AG08395 (cell line): ENCODE measurements at places on chromosomes 2 and 18.

DNA sequence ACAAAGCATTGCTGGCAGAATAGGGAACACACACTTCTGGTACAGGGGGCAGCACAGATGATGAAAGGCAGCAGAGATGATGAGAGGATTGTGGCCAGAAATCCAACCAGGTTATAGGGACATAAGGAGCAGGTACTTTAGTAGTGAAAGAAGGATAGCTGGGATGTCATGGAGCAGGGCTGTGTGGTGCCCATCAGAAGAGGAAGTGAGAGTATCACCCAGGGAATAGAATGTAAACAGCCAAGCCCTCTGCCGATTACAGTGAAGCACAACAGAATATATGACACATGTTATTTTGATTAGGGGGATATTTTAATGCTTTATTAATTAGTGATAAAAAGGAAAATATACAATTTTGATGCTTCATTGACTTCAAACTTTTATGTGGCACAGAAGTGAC, 883.4 kb upstream of the CDH2 start:
- no peak for DNase-seq

GRCh38 chr18:12803069-12803936, 80.7 kb downstream of the PTPN2 start:
- DNase-seq = no peak

- DNase-seq = no peak
Observed at GRCh38 chr2:57677296-57677695, 369.3 kb upstream of the VRK2 start.

DNA sequence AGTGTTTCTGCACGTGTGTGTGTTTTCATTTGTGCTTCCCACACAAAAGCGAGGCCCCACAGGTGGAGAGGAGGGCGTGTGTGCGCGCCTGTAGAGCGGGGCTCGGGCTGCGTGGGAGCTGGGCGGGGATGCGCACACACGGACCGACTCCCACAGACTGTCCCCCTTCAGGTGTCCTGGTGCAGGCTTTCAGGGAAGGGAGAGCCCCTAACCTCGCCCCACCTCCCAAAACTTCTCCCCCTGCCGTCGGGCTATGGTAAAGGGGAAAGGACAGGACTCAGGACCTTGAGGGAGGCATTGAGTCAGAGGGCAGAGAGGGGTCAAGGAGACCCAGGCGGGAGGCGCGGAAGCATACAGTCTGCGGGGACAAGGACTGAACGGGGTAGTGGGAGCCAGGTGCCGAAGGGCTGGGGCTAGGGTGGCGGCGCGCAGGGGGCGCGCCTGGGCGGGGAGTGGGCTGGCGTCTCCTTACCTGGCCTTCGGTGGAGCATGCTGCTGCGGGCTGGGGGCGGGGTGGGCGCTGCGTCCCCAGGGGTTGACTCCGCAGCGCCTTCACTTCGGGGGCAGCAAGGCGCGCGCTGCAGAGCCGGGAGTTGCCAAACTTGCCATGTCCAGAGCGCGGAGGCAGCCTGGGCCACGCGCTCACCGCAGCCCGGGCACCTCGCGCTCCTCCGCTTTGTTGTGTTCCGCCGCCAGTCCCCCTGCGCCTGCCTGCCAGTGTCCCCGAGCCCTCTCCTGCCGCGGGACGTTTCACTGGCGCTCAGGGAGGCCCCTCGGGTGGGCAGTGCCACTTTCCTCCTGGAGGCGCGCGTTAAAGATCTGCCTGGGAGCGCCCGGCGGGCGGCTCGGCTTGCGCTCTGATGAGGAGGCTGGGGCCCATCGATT, 302.0 kb downstream of the NCKAP5 start:
- DNase-seq = no peak

GRCh38 chr2:176733698-176734430, 464.6 kb downstream of the MTX2 start:
- no peak for DNase-seq

DNA sequence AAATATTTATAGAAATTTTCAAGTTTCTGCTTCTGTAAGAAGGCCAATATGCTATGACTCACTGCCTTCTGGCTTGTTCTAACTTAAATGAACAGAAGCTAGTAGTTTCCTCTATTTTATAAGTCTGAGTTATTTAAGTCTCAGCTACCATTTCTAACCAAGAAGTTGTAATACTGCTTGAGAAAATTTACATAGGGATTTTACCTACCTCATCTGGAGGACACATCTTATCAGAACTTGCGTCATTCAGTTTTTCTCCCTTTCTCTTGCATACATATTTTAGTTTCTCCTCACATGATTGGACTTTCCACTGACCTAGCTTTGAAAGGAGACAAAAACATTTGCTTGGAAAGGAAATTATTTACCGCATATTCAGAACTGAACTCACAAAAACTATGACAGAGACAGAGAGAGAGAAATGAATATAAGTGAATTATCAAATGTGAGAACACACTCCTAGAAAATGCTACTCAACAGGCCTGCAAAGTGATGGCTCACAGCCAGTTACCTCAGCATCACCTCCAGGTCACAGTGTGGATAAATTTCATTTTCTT, 81.1 kb upstream of the CD302 start:
- peak; percentile 37 for DNase-seq

- DNase-seq = no peak
Observed at GRCh38 chr2:184304006-184304405, 294.3 kb upstream of the ZNF804A start.

DNA sequence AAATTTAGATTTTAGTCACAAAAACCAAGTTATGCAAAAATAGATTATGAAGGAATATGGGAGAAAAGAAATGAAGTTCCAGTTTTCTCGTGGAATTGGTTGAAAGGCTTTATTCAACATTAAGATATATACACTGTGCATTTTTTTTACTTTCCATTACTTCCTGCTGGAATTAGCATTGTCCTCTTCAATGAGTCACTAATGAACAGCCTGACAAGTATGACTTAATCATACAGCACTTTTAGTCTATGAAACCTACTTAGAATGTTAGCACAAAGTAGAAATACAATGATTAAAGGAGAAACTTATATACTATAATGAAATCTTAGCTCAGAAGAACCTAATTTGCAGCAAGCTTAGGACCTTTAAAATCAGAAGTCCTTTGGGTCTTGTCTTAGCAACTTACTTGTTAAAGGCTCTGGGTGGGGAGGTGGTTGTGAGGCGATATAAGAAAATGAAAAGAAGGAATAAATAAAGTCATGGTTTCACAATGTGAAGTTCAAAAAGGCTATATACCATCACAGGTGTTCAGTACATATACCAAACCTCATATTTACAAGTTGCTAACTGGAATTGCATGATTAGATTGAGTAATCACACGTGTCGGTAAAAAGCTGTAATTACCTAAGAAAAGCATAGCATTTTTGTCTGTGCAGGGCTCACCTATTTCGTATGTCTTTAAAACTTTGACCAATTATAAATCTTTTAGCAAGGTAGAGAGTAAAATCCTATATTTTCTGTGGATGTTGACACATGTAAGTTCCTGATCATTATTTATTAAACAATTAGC, 236.8 kb downstream of the CAMKMT start:
- no peak for DNase-seq

GRCh38 chr2:71502941-71503738, 49.8 kb downstream of the DYSF start:
- DNase-seq = no peak

DNA sequence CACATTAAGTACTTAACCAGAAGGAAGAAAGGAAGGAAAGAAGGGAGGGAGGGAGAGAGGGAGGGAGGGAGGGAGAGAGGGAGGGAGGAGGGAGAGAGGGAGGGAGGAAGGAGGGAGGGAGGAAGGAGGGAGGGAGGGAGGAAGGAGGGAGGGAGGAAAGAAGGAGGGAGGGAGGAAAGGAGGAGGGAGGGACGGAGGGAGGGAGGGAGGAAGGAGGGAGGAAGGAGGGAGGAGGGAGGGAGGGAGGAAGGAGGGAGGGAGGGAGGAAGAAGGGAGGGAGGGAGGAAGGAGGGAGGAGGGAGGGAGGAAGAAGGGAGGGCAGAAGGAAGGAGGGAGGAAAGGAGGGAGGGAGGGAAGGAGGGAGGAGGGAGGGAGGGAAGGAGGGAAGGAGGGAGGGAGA, 363.3 kb downstream of the MBD2 start:
- no peak for DNase-seq

- no peak for DNase-seq
Observed at GRCh38 chr2:218354850-218355443, 1.7 kb upstream of the CATIP start.

GRCh38 chr2:136534811-136535210, 230.5 kb upstream of the THSD7B start:
- no peak for DNase-seq

GRCh38 chr18:58290116-58290695, 246.2 kb downstream of the NEDD4L start:
- no peak for DNase-seq

DNA sequence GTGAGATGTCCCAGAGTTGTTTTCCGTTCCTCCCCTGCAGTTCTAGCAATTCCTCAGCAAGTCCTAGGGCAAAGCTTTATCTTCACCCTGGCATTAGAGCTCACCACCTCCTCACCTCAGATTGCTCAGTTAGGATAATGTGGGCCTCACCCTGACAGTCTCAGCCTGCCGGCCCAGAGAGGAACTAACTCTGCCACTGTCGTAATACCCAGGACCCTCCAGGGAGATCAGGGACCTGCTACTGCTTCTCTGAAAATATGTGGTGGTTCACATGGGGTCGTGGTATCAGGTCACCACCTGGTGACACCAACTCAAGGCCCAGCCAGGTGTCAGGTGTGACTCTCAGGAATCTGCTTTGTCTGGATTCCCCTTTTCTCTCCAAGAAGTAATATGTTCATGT, 120.7 kb downstream of the FEZ2 start:
- no peak for DNase-seq

DNA sequence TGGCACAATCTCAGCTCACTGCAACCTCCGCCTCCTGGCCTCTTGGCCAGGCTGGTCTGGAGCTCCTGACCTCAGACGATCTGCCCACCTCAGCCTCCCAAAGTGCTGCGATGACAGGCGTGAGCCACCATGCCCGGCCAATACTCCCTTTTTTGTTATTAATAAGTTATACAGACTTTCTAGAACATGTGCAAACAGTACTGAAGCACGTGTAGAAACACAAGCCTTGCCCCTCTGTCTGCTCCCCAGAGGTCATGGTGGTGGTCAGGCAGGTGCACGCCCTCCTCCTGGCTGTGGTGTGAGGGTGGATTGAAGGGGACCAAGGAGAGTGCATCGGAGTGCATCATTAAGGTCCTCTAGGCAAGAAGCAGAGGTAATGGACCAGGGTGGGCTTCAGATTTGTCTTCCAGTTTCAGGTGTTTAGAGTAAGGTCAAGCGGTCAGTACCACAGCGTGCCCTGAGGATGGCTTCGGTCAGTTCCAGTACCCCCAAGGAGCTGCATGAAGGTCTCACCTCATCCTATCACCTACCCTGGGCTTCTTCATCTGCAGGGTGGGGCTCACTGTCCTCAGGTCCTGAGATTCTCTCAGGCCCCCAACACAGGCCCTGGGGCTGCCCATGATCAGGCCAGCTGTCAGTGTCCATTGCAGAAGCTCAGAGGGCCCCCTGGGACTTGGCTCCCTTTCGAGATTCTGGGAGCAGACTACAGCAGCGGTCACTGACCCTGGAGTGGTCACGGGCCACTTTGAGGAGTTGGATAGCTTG, 124.3 kb downstream of the GLI2 start:
- DNase-seq = no peak

DNA sequence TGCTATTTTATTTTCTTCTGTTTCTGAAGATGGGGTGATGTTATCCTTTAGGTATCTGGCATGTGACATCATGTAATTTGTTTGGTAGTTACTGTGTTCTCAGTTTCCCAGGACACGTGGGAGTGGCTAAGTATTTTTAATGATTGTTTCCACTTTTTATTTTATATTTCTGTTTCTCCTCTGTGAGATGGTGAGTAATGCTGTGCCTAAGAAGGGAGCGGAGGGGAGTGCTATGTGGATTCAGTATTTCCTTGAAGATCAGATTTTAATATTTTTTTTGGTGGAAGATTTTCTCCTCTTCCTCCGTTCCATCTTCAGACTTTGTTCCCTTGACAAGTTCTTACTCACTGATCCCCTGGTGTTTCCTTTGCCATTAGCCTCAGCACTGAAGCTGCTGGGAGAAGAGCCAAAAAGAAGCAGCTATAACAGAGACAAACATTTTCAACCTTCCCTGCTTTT, 180.0 kb upstream of the MMADHC start:
- DNase-seq = peak; percentile 44

DNA sequence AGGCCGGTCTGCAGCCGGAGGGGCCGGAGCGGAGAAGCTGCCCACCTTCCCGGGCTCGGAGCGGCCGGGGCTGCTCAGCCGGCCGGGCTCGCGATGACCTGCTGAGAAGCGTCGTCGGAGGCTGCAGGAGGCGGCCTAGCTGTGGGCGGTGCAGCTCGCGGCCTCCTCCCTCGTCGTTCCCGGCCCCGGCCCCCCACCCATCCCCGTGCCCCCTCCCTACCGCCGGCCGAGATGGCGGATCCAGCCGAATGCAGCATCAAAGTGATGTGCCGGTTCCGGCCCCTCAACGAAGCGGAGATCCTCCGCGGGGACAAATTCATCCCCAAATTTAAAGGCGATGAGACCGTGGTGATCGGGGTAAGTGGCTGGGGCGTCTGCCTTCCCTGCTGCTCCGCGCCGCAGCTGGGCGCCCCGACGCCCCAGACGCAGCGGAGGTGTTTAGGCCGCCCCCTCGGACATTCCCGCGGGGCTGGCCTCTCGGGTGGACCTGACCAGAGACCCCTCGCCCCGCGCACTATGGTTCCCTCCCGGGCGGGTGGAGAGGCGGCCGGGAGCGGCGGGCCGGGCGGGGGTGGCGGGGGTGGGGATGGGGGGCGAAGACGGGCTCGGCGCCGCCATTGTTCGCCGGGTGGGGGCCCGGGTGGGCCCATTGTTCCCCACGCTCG, 492 bp downstream of the KIF5C start:
- no peak for DNase-seq

- DNase-seq = no peak
Observed at GRCh38 chr18:75215663-75216062, 5.1 kb downstream of the TSHZ1 start.

DNA sequence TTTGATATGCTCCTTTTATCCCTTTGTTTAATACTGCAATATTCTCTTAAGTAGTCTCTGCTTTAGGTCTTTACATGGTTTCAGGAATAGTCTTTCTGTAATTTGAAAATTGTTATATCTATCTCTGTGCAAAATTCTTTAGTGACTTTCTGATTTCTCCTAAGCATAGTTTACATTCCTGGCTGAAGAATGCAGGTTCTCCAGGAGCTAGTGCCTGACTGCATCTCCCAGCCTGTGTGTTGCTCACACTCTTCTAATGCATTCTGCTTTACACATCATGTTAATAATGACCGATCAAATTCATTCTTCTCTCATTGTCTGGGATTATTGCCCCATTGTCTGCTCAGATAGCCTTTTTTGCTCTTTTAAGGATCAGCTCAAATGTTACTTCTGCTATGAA, 1349.2 kb downstream of the DSC3 start:
- no peak for DNase-seq

DNA sequence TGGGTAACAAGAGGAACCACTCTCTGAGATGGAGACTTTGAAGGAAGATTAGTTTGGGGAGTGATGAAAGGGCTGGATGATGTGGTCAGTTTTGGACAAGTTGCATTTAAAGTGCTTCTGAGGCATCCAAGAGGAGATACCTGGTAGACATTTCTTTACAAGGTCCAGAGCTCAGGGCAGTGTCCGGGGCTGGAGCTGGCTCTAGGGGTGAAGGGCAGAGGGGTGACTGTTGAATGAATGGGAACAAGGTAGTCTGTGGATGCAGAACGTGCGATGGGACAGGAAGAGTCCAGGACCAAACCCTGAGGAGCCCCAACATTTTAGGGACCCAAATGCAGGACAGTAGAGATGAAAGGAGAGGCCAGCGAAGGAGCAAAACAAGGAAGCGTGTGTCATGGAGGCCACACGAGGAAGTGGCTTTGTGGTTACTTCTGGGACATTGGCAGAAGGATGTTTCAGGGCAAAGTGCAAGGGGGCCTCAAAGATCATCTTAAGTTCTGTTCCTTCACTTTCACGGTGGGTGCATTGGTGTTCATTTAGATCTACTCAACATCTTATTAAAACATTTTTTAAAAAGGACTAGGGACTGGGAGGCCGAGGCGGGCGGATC, 13.6 kb upstream of the GPR35 start:
- DNase-seq = no peak
